ENCODE measurements at places on chromosomes 12 and 14.
A peak's percentile ranks its signal among the peaks of the same experiment; 100 is the strongest.

GRCh38 chr12:1616233-1617066, 12.6 kb upstream of the WNT5B start:
- DNase-seq, result no peak

- no peak for DNase-seq
Observed at GRCh38 chr12:98470469-98471082, 44.8 kb upstream of the TMPO start.

GRCh38 chr14:89813617-89814031, 140.9 kb downstream of the EFCAB11 start:
- no peak for DNase-seq

DNA sequence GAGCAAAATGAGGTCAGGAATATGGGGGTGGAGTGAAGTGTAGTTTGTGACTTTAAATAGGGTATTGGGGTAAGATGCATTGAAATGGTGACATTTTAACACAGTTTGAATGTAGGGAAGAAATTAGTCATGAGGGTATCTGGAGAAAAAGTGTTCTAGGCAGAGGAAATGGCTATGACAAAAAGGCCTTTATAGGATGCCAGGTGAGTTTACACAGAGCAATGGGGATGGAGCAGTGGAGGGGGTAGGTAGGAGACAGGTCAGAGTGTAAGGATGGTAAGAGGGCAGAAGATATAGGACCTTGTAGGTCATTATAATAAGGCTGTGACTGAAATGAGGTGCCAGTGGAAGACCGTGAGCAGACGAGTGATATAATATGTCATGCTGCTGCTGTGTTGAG, 30.4 kb downstream of the HEATR5A start:
- no peak for DNase-seq

DNA sequence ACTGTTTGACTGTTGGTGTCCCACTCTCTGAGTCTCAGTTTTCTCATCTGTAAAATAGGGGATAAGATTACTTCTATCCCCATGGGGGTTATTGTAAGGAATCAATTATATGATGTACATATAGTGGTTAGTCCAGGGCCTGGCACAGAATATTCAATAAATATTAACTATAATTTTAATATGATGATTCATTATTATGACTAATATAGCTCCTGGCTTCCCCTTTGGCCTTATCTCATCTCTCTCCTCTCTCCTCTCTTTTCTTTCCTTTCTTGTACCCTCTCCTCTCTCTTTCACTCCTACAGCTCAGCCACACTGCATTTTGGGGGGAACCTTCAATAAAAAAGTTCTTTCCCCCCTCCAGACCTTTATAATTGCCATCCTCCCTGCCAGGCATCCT, 21.1 kb downstream of the TMEM233 start:
- no peak for DNase-seq

GRCh38 chr14:26180221-26180620, 417.6 kb downstream of the NOVA1 start:
- DNase-seq, result no peak

DNA sequence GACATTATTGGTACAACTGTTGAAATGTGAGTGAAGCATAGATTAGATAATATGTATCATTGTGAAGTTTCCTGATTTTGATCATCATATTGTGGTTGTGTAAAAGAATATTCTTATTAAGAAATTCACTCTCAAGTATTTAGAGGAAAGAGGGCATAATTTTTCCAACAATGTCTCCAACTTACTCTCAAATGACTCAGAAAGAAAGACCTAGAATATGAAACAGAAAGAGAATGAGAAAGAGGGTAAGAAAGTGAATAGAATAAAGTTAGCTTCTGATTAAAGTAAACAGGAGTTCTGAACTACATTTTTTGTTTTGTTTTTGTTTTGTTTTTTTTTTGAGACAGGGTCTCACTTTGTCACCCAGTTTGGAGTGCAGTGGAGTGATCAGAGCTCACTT, 123.0 kb downstream of the CPNE8 start:
- DNase-seq, result no peak

- DNase-seq, result no peak
Observed at GRCh38 chr12:59444932-59445331, 150.9 kb upstream of the SLC16A7 start.

DNA sequence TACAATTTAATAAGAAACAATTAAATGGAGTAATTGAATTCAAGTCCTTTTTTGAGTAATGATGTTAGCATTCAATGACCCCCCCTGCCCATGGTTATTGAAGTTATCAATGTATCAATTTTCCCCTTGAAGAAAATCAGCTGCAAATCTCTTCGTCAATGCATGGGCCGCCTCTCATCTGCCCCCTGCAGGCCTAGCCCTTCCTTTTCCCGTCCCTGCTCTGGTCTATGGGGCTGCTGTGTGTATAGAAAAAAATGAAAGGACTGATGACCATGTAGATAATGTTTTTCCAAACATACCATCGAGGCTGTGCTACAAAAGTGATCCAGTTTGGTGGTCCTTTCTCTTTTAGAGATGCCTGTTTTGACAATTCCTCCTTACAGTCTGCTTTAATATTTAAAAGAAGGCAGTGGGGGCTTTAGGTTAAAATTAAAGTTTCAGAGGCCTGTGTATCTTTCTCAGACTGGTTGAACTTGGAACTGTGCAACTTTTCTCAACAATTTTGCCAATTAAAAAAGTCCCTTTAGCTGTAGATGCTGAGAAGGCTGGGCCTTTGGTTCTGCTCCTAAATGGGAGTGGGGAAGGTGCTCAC, 98.4 kb downstream of the APAF1 start:
- no peak for DNase-seq

DNA sequence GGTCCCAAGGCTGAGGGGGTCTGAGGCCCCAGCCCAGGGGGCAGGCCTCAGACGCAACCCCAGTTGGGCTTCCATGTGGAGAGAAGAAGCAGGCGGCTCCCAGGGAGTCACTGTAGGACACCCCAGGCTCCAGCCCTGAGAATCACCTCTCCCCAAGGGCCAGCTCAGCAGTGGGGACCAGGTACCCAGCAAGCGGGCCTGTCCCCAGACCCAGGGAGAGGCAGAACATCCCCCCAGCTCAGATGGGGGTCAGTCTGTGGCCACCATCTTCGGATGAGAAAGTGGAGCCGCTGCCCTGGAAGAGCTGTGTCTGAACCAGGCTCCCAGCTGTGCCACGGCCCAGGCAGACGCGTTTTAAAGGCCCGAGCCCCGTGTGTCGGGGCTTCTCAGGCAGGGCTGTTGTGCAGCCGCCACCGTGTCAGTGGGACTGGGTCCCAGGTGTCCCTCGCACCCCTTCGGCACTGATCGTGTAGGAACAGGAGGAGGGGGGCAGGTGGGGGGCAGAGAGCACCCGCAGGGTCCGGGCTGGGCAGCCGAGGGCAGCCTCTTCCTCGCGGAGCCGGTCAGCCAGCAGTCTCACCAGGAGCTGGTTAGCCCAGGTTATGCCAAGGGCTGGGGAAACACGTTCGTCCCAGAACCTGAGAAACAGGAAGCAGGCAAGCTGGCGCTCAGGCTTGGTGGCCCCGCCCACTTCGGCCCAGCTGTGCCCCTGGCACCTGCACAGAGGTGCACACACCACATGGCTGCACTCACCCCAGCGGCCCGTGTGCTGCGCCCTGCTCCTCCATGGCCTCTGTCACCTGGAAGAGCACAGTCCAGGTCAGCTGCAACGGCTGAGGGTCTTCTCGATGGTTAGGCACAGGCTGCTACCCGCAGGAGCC, 16.6 kb downstream of the XRCC3 start:
- DNase-seq, result peak; percentile 83

GRCh38 chr12:67748743-67749040, 100.1 kb downstream of the DYRK2 start:
- DNase-seq, result no peak

DNA sequence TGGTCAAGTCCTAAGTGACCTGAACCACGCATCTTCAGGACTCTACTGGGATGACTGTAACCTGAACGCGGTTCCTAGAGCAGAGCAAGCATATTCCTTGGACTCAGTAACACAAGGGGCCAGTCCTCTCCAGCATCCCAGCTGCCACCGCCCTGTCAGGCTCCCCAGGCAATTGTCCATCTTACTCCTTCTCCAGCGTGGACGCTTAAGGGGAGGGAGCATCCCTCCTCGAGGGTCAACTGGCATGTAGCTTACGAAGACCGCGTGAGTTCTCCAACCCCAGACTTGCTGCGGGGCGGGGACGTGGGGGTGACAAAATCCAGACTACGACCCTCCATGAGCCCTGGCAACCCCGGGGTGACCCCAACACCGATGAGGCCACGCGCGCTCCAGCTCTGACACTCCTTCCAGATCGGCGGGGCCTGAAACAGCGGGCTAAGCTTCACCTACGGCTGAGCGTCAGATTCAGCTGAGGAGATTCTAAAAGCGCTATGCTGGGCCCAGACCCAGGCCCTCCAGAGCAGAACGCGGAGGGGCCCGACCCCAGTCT, 846 bp upstream of the MTHFD1 start:
- DNase-seq, result peak; percentile 55

GRCh38 chr14:87901236-87901635, 91.7 kb downstream of the GALC start:
- DNase-seq, result no peak

- no peak for DNase-seq
Observed at GRCh38 chr12:1494856-1495255, 99.5 kb downstream of the FBXL14 start.

GRCh38 chr12:102879144-102879763, 37.8 kb downstream of the PAH start:
- DNase-seq, result peak; percentile 84

DNA sequence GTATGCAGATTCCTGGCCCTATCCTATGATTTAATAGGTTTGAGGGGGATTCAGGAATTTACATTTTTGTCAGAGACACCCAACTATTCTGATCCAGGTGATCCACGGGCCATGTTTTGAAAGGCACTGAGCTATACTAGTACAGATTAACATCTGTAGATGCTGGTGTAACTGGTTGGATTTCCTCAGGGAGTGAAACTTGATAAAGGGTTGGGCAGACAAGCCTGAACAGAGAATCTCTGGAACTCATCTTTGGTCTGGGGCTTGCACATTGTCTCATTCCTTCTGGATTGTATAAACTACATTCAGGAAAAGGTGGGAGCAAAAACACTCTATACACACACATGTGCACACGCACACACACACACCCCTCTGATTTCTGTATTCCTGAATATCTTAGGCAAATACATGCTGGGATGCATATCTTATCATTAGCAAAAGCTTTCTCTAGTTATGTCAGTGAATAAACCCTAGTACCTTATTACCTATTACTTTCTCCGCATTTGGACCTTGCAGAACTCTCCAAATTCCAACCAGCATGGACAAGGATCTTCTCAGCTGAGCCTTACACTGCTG, 104.6 kb downstream of the SLC38A1 start:
- no peak for DNase-seq

DNA sequence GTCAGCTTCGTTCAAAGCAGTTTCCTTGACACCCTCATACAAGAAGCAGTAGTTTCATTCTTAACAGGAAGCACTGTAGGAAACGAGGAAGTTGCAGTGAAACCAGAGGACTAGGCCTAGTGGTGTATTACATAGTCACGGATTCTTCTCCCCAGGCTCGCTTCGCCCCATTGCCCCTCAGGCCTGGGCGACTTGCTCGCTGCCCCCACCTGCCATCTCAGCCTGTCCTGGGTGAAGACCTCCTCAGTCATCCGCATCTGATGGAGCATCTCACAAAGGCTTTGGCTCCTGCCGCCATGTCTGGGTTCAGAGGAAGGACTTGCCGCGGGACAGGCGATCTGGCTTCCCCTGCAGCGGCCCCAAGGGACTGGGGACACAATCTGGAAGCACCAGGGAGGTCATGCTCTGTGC, 93.5 kb downstream of the LMNTD1 start:
- DNase-seq, result no peak

GRCh38 chr12:49748306-49748705, 6.9 kb downstream of the TMBIM6 start:
- no peak for DNase-seq

GRCh38 chr14:69593018-69593677, 18.2 kb upstream of the SUSD6 start:
- DNase-seq, result no peak

Data from NCI-H510A (cell line).